ENCODE measurements at places on chromosomes 4 and X. TPM values are rescaled to one million over a fixed set of nuclear protein-coding genes. Genes with fewer than 3 reads are reported as not detected.

- no peak for DNase-seq
These were observed 51.5 kb downstream of the WNK3 start for GRCh38 chrX:54306379-54306778.

DNA sequence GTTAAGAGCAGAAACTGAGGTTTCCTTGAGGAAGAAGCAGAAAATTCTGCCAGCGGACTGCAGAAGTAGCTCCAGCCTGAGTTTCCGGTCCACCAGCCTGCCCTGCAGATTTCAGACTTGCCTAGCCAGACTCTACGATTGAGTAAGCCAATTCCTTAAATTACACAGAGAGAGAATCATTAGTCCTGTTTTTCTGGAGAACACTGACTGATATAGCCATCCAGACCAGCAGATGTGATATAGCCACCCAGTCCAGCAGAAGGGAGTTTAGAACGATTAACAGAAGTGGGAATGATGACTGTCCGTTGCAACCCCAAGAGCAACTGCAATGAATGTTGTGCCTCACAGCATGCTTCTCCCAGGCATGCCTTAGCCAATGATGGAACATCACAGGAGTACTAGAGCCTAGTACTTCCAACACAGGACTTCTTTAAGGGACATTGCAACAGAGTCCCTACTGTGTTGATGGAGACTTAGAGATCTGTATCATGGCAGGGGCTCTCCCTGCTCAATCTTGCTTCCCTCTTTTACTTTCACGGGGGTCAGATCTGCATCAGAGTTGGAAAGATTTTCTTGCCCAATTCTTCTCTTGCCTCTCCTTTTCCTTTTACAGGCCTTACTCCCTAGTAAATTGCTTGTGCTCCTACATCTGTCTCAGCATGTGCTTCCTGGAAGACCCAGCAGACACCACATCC, 264.6 kb upstream of the CLNK start:
- DNase-seq: no peak

- DNase-seq: no peak
These were observed at the start of gene NAP1L5 for GRCh38 chr4:88697588-88698329. Gene NAP1L5, minus strand, starts transcription at chr4:88697829. Its CDS starts 75 bp downstream, at chr4:88697754.

DNA sequence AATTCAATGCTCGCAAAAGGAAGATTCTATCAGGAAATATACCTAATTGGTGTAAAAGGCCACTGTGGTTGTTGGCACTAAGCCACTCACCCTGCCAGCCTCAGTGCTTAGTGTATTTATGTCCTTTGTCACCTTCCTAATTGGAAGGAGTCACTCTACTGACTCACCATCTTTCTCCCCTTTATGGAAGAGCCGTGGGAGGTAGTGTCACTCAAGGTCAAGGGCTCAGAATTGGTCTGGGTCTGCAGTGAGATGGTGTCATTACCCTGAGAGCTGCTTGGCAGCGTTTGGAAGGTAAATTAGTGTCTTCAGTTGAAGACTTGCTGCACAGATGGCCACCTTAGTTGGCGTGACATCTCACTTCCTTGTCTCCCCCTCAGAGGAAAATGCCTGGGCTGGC, 41.7 kb upstream of the CDKN2AIP start:
- DNase-seq: no peak

C4orf17 gene
- not detected for total RNA-seq

DNA sequence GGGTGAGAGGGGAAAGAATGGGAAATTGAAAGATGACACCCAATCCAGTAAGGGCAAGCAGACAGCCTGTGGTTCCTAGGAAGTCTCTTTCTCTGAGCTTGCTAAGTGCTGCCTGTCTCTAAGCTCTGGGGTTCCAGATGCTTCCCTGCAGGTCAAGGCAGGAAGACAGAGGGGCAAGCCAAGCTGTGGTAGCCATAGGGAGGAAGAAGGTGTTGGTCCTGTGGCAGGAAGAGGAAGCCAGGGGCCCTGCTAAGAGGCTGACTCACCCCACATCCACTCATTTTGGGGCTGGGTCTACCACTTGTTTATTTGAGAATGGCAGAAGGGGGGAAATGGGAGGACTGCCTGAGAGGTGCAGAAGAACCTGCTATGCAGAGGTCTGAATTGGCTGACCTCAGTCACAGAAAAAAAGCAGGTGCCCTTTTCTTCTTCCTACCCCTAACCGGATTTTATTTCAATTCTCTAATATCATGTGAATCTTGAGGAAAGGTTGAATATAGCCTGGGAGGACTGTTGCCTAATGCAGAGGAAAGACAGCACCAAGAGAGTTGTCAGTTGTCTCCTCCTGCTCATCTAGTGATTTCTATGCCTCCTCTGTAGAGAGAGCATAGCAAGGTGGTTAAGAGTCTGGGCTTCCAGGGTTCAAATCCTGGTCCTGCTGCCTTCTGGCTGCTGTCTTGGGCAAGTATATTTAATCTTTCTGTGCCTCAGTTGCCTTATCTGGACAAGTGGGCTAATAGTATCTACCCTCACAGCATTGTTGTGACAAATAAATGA, 27.4 kb downstream of the HOPX start:
- DNase-seq: no peak

All from urinary bladder (tissue), 4 donors.